Activated CD4-positive, alpha-beta T cell treated with anti-CD3 and anti-CD28 coated beads, Interleukin-2, amount 50 U/mL, for 48 hours (primary cell): ENCODE measurements at places on chromosomes 3 and 15.

- no peak for DNase-seq
These were observed 778.0 kb upstream of the NECTIN3 start for GRCh38 chr3:110293660-110294059.

GRCh38 chr15:66188464-66188863, 65.1 kb downstream of the MEGF11 start:
- DNase-seq: no peak

DNA sequence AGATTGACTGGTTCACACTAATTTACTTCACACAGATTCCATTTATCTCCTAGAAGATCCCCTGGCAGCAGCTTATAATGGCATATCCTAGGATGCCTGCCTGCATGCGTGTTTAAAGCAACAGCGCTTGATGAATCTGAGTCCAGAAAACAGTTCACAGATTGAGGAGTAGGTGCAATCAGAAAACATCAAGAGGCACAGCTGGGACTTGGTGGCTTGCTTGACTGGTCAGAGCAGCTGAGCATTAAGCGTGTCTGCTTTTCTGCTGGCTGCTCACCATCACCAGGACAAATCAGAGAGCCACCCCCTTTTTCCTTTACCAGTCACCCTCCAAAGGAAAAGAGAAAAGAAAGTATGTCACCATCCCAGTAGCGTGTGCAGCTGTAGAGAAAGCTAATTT, 223.6 kb downstream of the WDR72 start:
- DNase-seq: no peak

GRCh38 chr3:28012830-28013229, 228.6 kb upstream of the CMC1 start:
- no peak for DNase-seq

DNA sequence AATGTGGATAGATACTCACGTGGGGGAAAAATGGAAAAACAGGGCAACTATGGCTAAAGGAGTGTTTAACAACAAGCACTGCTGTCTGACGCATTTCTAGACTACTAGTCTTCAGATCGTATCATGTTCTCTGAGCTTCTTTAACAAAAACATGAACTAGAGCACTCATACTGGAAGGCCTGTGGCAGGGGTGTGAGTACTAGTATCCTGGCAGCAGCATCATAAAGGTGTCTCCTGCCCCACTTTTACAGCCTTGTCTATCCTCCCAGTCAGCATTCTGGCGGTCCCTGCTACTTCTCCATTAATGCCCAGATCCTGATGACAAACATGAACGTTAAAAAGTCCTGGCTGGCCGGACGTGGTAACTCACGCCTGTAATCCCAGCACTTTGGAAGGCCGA, 4.0 kb downstream of the FMN1 start:
- DNase-seq: peak; percentile 54

- no peak for DNase-seq
These were observed 102.7 kb downstream of the SCAPER start for GRCh38 chr15:76802411-76802810.
